ENCODE measurements at places on chromosomes 7 and 10. TPM values are rescaled to one million over a fixed set of nuclear protein-coding genes. Genes with fewer than 3 reads are reported as not detected.

The NCF1 gene
- polyA plus RNA-seq: not detected

The IKZF5 gene
- 7.8 TPM for polyA plus RNA-seq

The POM121 gene
- 4.9 TPM for polyA plus RNA-seq

The OR2A5 gene
- polyA plus RNA-seq: not detected

DNA sequence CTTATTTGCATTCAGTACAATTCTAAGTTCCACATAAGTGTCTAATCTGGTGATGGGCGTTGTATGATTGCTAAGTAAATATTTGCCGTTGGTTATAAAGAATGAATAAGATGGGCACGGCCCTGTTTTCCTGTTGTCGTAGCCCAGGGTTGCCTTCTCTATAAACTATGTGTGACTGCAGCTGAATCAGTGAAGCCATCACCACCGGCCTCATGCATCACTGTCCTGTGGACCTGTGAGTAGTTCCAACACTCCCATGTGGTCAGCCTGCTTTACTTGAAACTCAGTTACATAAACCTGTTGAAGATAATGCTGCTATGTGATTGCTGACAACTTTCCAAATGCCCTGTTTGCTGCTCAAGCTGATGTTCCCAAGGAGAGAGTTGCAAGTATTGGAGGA lies 21.6 kb upstream of the KLF6 start:
- no peak for DNase-seq

- DNase-seq: peak; percentile 55
Observed at GRCh38 chr7:105352018-105352612, 36.6 kb downstream of the SRPK2 start.

- no peak for DNase-seq
Observed at GRCh38 chr7:45122975-45123860, 11.7 kb upstream of the TBRG4 start.

- peak; percentile 11 for DNase-seq
Observed at GRCh38 chr10:90587081-90587491, 270.8 kb downstream of the HTR7 start.

Measured in AG04450 (cell line).